ENCODE measurements at places on chromosomes 1 and 21.

GRCh38 chr1:230728710-230729392, 14.9 kb upstream of the AGT start:
- no peak for DNase-seq

- no peak for DNase-seq
Observed at GRCh38 chr1:20280906-20281305, 9.8 kb upstream of the VWA5B1 start.

DNA sequence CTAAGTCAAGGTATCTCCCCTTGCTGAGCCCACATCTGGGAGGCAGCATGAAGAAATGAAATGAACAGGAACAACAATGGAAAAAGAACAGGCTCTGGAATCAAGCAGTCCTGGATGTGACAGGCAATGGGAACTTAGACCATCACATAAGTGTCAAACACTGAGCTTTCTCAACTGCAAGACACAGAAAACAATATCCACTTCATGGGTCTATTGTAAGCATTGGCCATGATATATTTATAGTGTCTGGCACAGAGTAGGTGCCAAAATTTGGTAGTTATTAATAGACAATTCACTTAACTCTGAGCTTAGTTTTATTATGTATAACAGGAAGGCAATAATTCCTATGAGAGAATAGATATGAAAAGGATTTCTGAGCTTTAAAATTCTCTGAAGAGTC, 64.1 kb upstream of the ATP1B1 start:
- no peak for DNase-seq

GRCh38 chr1:230350208-230350921, 75.8 kb downstream of the PGBD5 start:
- DNase-seq, result no peak

GRCh38 chr1:25194572-25195020, 37.7 kb downstream of the SYF2 start:
- DNase-seq, result no peak

DNA sequence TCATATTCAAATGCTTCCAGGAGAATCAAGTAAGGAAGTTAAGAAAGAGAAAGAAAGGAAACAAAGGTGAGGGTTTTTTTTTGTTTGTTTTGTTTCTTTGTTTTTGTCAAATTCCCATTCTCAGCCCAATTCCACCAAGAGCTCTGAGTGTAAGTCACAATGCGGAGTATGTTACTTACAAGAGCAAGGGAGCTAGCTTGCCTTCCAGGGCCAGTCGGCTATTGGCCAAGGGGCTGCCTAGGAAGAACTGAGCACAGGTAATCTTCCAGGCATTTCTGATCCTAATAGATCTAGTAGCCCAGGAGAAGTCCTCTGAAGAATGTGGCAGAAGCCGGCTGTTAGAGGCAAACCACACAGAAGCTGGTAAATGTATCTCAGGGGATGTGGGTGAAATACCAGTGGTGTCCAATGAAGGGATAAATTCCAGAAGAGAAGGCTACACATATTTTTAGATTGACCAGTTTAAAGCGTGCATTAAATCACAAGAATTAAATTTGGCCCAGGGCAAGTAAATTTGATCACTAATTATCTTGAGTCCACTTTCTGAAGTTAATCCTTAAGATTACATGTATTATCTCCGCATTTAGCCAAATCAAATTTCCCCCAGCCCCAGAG, 239.6 kb upstream of the ADAMTS5 start:
- DNase-seq, result no peak

DNA sequence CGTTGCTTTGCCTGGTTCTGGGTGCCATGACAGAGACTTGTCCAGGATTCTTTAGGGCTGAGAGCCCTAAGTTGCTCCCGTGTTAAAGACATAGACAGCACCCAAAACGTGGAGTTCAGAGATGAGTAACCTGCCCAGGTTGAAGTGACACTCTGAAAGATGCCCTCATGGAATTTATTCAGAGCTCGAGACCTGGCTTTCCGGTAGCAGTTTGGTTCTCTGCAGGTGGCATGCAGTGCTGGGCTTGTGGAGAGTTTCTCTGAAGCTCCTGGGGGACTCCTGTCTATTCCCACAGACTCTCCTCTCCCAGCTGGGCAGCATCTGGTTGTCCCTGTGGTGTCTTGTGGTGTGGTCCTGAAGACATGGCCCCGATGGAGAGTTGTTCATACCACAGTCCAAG, 241.0 kb downstream of the RHOU start:
- no peak for DNase-seq

DNA sequence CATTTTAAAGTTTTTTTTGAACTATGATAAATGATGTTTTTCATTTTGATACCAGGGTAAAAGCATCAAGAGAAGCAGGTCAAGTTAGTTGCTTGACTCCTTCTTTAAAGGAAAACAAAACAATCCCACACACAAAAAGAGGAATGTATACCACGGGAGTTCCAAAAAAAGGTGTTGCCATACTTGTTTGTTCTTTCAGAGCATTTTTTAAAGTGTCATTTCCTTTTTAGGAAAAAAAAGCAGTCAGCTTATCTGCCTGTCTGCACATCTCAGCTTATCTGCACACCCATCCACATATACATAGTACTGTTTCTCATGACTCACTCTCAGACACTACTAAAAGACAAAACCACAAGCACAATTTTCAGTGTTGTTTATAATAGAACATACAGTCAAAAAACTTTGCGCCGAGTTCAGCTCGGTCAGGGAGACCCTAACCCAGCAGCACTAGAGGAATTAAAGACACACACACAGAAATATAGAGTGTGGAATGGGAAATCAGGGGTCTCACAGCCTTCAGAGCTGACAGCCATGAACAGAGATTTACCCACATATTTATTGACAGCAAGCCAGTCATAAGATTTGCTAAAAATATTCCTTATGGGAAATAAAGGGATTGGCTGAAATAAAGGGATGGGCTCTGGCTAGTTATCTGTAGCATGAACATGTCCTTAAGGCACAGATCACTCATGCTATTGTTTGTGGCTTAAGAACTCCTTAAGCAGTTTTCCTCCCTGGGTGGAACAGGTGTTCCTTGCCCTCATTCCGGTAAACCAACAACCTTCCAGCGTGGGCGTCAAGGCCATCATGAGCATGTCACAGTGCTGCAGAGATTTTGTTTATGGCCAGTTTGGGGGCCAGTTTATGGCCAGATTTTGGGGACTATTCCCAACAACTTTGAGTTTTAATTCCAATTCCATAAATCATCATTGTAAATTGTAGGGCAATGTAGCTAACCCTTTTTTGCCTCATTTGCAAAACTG, 11.4 kb upstream of the MNDA start:
- peak; percentile 52 for DNase-seq

DNA sequence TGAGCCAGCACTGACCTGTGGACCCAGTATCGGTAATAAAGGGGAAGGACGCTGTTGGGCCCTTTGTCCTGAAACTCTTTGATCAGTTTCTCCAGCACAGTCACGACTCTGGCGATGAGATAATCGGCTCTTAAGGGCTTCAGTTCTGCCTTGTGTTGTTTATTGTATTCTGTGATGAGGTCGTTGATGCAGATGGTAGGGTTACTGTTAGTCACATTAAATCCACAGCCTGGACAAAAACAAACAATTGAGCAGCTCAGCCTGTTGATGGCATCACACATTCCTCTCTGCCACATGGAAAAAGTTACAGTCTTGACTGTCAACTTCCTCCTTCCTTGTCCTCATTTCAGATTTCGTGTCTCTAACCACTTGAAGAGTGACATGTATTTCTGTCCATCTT, 57.6 kb downstream of the SIM2 start:
- DNase-seq, result no peak

DNA sequence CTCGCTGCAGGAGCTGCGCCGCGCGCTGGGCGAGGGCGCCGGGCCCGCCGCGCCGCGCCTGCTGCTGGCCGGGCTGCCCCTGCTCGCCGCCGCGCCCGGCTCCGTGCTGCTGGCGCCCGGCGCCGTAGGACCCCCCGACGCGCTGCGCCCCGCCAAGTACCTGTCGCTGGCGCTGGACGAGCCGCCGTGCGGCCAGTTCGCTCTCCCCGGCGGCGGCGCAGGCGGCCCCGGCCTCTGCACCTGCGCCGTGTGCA, 730 bp downstream of the OLIG1 start:
- DNase-seq, result no peak

- DNase-seq, result peak; percentile 96
Observed at GRCh38 chr1:243842978-243843511, 7.0 kb downstream of the AKT3 start.

DNA sequence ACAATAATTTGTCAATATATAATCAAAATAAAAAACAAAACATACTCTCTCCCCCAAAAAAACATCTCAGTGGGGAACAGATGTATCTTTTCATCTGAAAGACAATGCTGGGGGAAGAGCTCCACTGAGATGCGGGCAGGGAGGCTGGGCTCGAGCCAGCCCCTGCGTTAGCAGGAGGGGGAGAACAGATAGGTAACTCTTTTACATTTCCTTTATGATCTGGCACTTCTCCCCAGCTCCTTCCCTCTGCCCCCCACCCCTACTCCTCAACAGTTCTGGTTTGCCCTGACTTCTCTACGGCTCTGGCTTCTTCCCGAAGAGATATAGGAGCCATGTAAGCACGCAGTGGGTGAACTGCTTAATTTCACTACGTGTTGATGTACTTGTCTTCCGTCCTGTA, 12.4 kb downstream of the LEPR start:
- DNase-seq, result no peak

DNA sequence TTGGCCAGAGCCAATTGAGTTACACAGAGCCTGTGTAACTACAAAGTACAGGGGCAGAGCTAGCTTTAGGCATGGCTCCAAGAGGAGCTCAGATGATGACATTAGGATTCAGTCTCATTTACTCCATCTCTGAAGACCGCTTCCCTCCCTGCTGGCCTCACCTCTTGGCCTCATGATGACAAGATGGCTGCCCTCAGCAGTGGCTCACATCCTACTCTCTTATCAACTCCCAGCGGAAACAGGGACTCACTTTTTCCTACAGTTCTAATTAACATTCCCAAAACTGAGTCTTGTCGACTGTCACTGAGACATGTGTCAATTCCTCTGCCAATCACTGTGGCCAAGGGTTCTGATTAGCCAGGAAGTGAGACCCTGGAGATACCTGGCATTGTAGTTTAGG, 59.4 kb upstream of the ECE1 start:
- DNase-seq, result no peak

GRCh38 chr1:175820456-175821025, 77.1 kb upstream of the TNR start:
- no peak for DNase-seq

DNA sequence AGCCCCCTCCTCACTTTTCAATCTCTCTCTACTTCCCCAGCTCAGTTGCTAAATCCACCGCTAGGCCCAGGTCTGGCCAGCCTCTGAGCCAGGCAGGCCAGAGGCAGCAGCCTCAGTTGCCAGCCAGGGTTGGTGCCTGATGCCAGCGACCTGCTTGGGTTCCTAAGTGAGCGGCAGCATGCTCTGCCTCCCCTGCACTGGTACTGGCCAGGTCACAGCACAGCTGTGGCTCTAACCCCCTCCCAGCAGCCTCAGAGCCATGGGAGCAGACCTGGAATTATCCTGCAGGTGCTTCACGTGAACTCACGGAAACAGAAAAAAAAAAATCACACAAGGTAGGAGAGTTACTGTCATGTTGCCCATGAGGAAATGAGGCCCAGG, 82.5 kb upstream of the ATF3 start:
- DNase-seq, result no peak

DNA sequence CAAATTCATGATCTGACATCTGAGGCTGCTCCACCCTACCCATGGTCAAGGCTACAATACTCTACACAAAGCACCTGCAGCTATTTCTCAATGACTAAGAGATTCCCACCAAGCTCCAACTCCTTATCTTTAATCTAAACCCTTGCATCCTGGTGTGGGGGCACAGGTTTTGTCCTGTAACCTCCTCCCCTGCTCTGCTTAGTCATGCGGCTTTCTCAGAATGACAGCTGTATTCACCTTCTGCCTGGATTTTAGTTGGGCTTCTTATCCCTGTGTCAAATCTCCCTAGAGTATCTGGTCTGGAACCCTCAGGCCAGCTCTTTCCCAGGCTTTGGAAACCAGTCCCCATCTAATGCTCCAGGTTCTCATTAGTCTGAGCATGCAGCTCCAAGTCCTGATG, 159.0 kb downstream of the BARHL2 start:
- no peak for DNase-seq

- DNase-seq, result peak; percentile 73
Observed at GRCh38 chr1:2231532-2232254, 3.6 kb downstream of the SKI start.

DNA sequence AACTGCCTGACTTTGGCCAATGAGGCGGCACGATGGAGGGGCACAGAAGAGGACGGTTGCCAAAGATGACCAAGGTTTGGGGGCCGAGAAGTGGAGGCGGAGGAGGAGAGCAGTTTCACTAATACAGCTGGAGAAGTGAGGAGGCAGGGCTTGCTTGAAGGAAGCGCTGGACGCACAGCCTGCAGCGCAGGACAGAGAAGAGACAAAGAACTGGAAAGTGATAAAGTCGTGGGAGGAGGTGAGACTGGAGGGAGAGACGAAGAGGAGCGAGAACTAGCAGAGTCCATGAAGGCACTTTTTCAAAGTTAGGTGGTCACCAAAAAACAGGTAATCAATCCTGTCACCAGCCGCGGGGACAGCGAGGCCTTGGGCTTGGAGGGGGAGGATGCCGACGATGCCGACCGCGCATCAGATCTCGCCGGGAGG, 771 bp downstream of the PACC1 start:
- peak; percentile 29 for DNase-seq

- no peak for DNase-seq
Observed at GRCh38 chr1:94745742-94746141, 74.4 kb upstream of the SLC44A3 start.

GRCh38 chr1:10901891-10902805, 105.7 kb upstream of the CASZ1 start:
- peak; percentile 39 for DNase-seq

GRCh38 chr1:205284420-205285144, 37.0 kb downstream of the NUAK2 start:
- peak; percentile 98 for DNase-seq

DNA sequence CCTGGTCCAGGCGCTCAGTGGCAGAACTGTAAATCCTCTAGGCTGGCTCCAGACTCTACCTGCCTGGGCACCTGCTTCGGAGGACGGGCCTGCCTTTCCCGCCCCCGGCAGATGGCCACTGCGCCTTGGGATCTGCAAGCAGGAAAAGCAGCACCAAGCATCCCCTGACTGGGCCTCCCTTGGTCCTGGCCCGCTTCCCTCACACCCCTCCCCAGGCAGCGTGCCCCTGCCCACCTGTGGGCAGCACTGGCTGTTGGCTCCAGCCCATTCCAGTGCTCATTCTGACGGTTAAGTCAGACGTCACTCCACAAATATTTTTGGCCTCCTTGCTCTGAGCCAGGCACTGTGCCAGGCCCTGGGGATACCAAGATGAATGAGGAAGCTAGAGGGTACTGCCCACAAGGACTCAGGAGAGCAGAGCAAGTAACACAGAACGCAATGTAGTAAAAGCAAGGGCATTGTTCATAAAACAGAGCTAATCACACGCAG, 22.0 kb upstream of the BLACAT1 start:
- no peak for DNase-seq

DNA sequence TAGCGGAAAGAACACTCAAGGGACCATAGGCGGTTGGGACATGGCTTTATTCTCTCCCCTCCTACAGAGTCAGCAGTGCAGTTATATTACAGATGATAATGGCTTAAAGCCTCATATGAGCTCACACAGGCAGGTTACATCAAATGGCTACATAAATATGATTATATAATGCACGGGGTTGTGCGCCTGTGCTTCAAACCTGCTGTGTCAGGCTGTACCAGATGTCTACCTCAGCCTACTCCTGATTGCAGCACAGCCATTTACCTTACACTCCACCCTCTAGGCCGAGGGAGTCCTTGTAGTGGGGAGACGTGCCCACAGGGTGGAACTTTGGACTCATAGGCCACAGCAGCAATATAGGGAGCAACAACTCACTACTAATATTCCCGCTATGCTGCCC, 16.4 kb upstream of the TBX19 start:
- no peak for DNase-seq

GRCh38 chr1:82924666-82925065, 1074.3 kb downstream of the TTLL7 start:
- no peak for DNase-seq

GRCh38 chr1:174158767-174159251, 511 bp upstream of the RABGAP1L start:
- DNase-seq, result no peak

All from inflammatory macrophage treated with lipopolysaccharide for 4 hours (primary cell).